ENCODE measurements at places on chromosomes 11 and 22.
A peak's percentile ranks its signal among the peaks of the same experiment; 100 is the strongest.

GRCh38 chr22:49268924-49269323 lies 558.7 kb downstream of the BRD1 start:
- no peak for ATAC-seq

DNA sequence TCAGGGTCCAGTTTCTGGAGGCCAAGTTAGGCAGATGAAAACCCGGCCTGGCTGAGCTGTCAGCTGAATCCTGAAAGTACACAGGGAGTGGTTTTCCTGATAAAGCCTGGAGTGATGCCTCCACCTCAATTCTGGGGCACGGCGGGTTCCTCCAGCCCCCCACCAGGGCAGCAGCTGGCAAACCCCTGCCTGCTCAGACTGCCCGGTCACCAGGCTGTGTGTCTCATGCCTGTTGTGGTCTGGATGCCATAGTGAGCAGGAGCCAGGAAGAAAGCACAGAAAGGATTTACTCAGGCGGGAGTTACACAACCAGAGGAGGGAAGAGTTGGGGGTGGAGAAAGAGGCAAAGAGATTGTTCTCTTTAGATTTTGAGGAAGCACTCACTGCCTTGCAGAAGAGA lies 119.9 kb upstream of the RASSF10 start:
- no peak for ATAC-seq

DNA sequence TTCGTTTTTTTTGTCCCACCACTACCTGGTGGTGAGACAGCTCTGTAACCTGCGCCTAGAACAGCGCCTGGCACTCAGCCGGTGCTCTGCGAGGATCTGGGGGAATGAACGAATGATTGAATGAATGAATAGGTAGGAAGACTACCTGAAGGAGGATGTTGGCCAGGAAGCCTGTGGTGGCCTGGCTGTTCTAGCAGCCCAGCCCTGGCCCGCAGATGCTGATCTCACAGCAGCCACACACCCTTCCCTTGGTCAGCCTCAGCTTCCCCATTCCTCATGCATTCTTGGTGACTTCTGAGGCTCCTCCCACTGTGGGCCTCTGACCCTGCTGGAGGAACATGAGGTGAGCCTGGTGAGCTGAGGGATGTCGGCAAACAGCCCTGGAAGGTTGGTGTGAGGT lies 3.7 kb downstream of the TRPM5 start:
- ATAC-seq = no peak

DNA sequence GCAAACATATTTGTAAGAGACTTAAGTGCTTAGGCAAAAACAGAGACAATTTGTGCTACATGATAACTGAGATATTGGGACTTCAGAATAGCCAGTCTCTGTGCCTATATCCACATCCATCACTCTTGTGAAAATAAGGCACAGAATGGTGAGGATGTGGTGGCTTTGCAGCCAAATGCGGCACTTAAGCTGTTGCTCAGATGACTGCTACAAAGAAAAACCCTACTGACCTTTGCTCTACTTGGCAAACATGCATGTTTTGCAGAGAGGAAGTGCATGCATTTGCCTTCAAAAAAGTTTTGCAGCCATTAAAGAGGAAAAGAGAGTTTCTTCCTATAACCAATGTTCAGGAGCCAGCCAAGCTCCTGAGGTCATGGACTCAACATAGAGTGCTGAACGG lies 675.0 kb upstream of the KIRREL3 start:
- ATAC-seq = no peak

- ATAC-seq = no peak
Measured at GRCh38 chr11:102926961-102927623, 28.4 kb downstream of the MMP13 start.

DNA sequence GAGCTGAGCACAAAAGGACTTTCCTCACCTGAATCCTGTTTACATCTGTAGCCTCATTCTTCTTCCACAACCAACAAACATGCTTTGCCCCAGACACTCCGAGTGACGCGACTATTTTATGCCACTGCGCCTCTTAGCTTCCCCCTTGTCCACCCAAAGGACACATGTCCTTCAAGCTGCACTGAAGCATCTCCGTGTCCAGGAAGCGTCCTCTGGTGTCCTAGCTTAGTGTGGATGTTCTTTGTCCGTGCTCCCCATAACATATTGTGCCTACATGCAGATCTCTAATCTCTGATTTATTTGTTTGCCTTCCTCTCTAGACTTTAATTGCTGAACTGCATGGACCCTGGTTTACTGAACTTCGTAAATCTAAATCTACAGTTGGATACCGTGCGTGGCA lies 20.1 kb upstream of the CECR2 start:
- no peak for ATAC-seq

DNA sequence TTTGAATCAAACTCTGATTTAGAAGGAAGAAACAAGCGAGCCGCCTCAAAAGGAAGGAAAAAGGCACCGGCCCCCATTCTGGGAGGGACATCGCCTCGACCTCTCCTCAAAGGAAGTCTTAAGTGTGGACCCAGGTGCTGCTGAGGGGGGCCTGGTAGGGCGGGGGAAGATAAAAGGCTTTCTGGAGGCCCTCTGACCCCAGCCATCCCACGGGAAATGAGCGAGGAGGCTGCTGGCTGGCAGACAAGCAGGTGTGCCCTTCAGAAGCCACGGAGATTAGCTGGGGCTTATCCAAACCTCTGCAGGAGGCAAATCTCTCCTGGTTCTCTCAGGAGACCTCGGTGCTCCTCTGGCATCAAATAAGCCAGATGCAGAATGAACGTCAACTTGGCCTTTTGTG lies 171.4 kb upstream of the BLID start:
- ATAC-seq = no peak

DNA sequence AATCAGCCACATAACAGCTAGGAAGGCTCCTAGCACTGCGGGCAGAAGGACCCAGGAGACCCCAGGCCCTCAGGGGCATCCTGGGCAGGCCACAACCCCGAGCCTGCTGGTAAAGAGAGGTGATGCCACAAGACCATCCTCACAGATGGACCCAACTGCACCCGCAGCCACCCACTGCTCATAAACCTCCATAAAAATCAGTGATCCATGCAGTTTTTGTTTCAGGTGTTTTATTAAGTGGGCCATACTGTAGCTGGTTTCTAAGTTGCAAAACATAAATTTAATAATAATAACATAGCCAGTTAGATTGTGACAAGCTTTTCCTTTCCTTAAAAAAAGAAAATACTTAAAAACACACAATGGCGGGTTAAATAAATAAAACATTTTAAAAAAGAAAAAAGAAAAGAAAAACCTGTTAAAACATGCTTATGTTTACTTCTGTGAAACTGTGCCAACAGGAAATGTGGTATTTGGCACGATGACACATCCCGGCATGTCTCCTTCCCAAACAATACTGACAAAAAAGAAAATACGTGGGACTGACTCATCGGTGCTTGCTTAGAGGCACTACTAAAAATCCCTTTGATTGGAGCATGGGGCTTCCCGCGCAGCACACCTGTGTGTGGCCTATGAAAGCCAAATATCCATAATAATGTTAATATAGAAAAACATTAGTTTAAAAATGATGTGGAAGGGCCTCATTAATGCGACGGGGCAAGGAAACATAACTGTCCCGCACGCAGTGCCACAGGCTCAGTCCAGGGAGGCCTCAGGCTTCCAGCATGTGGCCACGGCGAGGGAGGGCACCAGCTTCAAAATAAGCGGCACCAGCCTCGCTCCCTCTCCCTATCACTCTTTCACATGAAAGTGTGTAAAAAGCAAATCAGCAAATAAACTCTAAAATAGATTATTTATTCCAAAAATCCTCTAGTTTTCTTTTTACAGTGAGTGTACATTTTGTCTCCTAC lies 47.5 kb upstream of the SCUBE2 start:
- no peak for ATAC-seq

GRCh38 chr22:41939981-41940831 lies 6.7 kb downstream of the CENPM start:
- ATAC-seq = peak; percentile 83

- no peak for ATAC-seq
Measured at GRCh38 chr11:134527382-134528243, 115.6 kb upstream of the B3GAT1 start.

DNA sequence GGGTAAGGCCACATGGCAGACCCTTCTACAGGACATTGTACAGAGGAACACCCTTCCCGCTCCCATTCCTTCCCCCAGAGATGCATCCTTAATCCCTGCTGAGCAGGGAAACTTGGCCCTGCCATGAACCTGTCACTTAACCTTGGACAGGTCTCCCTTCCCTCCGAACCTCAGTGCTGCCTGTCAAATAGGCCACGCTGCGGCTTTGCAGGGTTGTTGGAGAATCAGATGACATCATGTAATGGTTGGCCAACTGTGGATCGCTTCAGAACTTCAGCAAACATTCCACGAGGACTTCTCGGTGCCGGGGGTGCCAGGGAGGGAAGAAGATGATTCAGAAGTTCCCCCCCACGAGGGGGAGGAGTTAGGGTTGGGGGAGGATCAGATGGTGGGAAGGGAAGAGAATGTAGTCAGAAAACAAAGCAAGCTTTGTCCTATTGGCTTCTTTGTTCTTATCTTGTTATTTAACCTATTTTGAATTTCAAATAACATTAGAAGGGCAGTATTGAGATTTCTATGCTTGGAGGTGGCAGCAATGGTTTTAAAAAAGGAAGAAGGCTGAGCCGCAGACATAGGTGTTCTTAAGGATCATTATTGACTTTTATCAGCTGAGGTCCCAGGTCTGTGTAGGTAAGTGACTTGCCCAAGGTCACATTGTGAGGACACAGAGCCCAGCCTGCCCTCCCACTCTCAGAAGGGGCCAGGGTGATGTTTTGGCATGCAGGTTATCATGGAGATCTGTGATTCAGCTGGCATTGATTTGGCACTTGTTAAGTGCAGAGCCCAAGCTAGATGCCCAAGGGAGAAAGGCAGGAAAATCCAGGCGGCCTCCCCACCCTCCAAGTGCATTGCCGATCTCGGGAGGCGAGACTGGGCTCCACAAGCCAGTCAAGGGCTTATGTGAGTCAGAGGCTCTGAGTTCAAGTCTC lies 3.1 kb downstream of the CDC42EP1 start:
- ATAC-seq = no peak

- ATAC-seq = peak; percentile 39
Measured at GRCh38 chr22:46457502-46458488, 79.6 kb downstream of the CELSR1 start.

DNA sequence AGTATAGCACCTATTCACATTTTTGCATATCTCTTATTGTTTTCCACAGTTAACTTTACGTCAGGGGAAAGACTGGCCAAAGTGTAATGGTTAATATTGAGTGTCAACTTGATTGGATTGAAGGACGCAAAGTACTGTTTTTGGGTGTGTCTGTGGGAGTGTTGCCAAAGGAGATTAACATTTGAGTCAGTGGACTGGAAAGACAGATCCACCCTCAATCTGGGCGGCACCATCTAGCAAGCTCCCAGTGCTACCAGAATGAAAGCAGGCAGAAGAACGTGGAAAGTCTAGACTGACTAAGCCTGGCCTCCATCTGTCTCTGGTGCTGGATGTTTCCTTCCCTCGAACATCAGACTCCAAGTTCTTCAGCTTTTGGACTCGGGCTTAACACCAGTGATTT lies 1900.7 kb upstream of the RAG2 start:
- no peak for ATAC-seq

DNA sequence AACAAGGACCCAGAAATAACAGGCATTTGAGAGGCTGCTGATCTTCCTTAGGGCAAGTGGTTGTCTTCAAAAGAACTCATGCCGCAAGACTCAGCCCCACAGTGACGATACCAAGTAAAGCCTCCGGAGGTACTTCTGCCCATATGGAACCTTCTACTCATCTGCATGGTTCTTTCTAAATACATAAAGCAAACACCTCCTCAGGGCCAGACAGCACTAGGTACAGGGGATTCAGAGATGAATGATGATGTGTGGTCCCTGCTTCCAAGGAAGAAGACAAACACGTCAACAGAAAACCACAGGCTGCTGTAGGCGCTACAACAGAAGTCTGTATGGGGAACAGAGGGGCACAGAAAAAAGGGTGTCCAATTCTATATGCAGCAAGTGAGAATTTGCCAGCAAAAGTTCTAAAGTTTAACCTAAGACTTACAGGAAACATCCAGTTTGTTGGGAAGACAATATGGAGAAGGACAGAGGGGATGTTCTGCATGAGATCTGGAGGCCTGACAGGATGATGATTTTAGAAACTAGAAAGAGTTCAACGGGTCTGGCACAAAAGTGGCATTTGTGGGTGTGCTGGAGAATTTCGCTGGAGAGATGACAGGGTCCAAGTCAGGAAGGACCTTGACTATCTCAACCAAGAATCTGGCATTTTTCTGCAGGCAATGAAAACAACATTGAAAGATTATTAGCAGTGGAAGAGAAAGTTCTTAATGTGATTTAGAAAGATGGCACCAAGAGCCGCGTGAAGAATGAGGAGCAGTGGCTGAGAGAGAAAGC lies 23.7 kb downstream of the JAML start:
- peak; percentile 76 for ATAC-seq

DNA sequence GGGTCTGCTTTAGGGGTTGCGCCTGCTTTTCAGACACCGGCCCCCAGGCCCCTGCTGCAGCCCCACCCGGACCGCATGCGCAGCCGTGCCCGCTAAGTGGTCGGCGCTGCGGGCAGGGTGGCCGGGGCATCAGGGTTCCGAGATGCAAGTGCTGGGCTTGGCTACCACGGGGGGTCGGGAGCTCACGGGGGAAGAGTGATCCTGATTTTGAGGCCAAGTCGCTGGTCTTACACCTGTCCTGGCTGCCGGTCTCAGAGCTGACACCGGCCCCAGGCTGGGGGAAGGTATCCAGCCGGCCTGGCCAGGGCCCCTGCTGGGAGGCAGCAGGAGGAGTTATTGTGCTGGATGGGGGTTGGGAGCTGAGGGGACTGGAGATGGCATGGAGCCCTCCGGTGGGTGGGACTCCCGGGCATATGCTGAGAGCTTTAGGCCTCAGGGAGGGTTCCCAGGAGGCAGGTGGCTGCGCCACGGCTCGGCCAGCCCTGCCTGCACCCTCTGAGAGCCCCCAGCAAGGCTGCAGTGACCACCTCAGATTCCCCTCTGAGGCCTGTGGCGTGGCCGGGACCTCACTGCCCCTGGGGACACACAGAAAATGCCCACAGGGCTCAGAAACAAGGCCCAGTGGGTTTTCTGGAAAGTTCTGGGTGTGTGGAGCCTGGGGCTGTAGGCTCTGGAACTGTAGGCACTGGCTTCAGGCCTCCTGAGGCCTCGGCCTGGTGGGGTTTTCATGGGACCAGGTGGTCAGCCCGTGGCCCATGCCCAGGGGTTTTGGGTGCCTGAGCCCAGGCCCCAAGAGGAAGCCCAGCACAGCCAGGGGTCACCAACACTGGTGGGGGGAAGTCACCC lies 4.4 kb upstream of the MUC5AC start:
- ATAC-seq = peak; percentile 42

GRCh38 chr11:30261821-30262220 lies 31.0 kb downstream of the FSHB start:
- no peak for ATAC-seq

DNA sequence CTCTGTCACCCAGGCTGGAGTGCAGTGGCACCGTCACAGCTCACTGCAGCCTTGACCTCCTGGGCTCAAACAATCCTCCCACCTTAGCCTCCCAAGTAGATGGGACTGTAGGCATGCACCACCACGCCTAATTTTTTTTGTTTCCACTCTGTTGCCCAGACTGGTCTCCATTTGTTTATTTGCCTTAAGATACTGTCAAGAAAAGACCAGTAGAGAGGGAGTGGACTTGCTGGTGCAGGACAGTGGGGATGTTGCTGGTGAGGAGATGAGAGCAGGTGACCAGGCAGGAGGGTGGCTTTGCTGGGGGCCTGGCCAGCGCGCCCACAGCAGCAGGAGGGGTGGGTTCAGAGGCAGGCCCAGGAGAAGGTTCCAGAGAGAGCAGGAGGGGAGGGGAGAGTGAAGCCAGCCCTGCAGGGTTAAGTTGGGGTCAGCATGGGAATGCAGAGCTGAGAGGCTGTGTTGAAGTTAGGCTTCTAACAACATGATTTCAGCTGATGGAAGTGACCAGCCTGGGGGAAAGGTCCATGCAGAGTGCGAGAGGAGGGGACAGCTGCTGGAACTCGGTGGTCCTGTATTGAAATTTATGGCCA lies 35.8 kb downstream of the NADSYN1 start:
- peak; percentile 31 for ATAC-seq

Measured in stimulated activated memory B cell treated with anti-CD40 and anti-IgM and Interleukin-4, amounts not matched to agents 10 μg/mL and 1 μg/mL and 100 μg/mL, for 72 hours (primary cell).